ENCODE measurements at places on chromosomes 2 and 18.

- DNase-seq: no peak
These were observed 23.0 kb downstream of the SCN1A start for GRCh38 chr2:166104773-166105172.

DNA sequence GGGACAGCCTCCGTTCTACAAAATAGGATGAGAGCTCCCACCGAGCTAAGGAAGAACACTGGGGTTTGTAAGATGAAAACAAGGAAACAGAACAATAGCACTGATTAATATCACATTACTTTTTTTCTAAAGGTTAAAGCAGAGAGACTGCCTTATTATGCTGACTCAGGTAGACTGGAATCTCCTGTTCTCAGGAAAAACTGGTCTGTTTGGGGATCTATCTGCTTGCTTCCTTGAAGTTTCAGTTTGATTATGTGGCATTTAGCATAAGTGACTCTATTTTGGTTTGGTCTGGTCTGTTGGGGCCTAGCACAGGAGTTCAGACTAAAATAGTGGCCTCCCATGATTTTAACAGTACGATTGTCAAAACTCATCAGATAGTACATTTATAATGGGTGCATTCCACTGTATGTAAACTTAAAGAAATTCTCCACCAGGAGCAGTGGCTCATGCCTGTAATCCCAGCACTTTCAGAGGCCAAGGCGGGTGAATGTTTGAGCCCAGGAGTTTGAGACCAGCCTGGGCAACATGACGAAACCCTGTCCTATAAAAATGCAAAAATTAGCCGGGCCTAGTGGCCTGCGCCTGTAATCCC, 64.1 kb upstream of the NDUFV2 start:
- no peak for DNase-seq

GRCh38 chr2:105546628-105546974, 147.8 kb upstream of the FHL2 start:
- DNase-seq: no peak

DNA sequence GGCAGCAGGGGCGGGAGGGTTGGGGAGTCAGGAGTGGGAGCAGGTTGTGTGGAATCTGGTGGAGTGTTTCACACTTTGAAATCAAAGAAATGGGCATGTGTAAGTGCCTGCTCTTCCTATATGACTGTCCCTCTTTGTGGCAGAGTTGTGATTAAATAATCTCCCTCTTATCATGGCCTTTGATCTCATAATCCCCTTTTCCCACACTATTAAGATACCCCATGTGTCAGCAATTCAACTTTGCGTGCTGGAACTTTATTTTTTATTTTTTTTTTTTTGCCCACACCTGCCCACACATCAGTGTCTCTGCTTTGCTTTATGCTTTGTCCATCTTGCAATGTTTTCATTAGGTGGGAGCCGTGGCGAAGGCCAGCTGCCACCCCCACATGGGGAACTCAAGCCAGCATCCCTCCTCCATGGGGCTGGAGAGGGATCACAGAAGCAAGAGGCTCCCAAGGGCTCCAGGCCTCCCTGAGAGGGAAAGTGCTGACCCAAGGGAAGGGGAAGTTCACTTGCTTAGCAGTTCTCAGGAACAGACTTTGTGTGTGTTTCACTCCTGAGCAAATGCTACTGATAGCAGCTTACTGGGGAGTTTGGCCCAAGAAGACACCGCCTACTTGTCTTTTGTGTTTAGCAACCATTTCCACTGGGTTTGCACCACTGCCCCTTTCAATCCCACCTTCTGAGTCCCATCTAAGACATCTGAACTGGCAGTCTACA, 243.4 kb downstream of the BCL11A start:
- DNase-seq: no peak

GRCh38 chr18:49619801-49620200, 57.9 kb downstream of the LIPG start:
- DNase-seq: peak; percentile 5

DNA sequence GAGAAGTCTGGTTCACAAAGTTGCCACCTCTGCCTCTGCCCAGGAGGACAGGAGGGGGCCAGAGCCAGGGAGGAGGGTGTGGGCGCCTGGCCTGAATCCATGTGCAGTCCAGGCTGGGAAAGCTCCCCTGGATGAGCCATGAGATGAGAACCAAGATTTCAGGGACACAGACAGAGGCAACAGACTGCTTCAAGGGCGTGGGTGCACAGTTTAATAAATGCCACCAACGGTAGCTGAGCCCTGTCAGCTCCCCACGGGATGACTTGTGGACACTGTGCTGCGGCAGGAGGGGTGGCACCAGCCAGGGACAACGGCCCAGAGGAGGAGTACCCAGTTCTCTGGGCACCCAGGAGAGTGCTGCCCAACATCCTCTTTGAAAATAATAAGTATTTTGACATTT, 15.2 kb downstream of the CAPG start:
- DNase-seq: no peak

GRCh38 chr18:78692105-78692504, 287.5 kb upstream of the SALL3 start:
- no peak for DNase-seq

GRCh38 chr2:27243391-27244130, 19.3 kb downstream of the SLC30A3 start:
- DNase-seq: no peak

GRCh38 chr2:197985029-197985638, 180.7 kb downstream of the PLCL1 start:
- DNase-seq: no peak

DNA sequence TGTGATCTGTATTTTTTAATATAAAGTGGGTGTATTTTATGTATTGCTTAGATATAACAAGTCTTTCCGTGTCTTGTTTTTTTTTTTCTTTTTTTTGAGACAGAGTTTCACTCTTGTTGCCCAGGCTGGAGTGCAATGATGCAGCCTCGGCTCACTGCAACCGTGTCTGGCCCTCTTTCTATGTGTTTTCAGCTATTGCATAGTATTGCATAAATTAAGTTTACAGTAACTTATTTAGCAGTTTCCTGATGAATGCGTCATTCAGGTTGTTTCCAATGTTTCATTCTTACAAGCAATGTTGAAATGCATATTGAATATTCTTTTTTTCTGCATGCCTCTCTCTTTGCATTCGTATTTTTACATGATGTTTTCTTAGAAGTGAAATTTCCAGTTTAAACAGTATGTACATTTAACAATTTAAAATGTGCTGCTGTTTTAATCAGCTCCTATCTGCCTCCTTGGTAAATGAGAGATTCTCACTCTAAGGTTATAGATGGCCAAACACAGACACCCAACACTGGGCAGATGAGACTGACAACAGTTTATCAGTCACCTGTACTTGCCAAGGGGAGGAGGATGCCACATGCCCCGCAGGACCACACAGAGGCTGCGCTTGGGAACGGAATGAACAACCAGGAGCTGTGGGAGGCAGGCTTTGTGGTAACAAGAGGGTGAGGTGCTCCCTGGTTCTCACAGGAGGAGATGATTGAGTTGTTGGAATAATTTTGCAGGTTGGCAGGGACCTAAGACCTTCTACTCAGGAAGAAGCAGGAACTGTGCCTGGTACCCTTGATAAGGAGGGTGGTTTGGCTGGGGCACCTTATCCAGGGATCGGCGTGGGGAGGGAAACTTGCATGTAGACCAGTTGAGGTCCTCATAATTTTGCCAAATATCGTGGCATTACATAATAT, 7.5 kb downstream of the SLC9A4 start:
- no peak for DNase-seq

DNA sequence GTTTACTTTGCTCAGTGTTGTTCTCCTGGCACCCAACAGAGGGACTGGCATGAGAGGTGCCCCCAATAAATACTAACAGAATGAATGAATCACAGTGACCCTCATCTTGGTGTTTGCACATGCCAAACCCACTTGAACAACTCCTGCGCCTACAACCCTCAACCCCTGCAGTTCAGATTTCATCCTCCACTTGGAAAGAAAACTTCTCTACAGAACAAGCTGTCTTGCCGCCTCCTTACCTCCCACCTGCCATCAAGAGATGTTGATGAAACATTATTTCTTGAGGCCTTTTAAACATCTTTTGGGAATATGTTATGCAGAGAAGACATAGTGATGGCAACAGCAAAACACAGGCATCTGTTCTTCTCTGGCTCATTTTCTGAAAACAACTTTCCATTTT, 216.0 kb upstream of the SH3BP4 start:
- DNase-seq: no peak

- DNase-seq: no peak
These were observed 20.4 kb downstream of the TTR start for GRCh38 chr18:31612124-31612523.

GRCh38 chr2:159091976-159092375, 123.5 kb downstream of the TANC1 start:
- no peak for DNase-seq

- peak; percentile 73 for DNase-seq
These were observed 116.8 kb upstream of the PKDCC start for GRCh38 chr2:41930807-41931566.

GRCh38 chr2:177397481-177398289, 5.1 kb downstream of the AGPS start:
- peak; percentile 10 for DNase-seq

DNA sequence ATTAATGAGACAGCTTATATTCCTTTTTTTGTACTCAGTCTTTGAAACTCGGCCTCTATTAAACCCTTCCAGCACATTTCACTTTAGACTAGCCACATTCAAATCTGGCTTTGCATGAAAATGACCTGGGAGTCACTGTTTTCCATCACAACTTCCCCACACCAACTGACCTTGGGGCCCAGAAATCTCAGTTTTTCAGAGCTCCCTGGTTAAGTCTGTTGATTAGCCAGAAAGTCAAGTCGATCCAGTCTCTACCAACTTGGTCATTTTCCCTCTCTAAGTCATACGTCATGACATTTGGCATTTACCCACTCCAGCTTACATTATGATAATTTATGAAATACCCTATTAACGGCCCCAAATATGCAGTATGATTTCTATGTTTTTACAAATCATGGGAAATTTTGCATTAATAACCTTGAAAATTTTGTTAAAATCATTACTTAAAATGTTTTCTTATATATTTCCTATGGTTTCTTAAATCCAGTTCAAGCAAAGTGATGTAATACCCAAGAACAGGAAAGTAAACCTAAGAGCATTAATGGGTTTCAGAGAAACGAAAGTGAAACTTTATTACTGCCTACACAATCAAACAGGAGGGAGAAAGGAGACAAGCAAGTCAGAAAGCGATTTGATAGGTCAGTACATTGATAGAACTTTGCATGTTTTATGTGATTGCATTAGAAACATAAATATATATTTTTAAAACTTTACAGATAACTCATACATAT, 77.1 kb downstream of the SPATS2L start:
- DNase-seq: peak; percentile 60

DNA sequence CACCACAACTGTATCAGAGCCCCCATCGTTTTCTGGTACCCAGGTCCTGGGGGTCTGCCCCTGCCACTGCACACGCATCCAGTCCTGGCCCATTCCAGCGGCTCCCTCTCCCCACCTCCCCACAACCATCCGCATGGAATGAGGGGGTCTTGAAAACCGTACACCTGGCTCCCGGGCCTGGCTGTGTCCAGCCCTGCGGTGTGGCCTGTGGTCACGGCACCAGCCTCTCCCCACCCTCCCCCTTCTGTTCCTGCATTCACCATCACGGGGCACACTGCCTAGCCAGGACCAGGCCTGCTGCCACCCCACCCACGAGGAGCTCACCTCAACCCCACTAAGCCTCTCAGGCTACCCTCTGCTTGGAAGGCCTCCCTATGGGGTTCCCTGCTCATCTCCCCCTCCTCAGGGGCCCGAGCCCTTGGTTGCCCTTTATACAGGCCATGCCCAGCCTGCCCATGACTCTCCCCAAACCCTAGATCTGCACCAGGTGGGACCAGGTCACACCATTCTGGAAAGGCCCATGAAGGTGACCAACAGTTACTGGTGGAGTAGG, 11.4 kb downstream of the GPR35 start:
- no peak for DNase-seq

DNA sequence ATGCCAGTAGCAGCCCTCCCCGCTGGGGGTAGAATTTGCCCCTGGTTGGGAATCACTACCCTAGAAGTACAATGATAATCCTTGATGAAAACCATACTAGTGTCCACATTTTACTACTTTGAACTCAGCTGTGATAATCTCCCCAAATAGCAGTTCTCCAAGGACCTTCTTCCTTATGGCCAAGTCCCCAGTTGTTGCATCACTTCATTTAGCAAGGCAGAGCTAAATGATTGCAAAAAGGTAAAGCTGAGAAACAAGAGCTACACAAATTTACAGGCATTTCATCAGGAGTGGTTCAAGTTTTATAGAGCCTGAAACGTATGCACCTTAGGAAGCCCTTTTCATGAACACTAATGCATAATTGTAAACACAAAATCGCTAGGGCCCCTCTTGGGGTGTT, 44.9 kb upstream of the REL start:
- no peak for DNase-seq

DNA sequence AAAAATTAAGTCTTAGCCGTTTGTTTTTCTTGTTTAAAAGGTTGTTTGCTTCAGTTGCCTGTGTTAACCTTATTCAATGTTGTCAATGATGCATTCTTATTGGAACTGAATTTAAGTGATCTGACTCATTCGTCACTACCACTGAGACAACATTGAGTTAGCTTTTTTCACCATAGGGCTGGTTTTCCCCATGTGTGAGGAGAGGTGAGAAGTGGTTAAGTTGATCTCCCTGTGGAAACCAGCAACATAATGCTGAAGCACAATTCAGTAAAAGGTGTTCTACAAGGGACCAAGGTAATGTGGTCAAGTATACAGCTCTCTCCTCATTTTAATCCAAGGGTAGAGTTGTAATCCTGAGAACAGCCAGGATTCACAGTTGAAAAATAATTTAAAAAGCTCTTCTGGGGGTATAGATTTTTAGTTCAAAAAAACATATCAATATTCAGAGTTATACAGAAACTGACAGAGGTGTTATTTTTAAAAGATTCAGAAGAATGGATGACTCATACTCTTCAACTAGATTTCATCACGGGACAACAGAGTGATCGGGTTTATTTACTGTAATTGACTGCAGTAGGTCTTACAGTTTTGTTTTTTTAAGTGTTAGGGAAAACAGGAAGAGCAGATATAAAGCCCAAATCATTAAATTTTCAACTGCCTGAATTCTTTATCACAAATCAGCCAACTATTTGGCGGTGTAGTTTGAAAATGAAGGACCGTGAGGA, 12.6 kb downstream of the NOP58 start:
- DNase-seq: no peak

DNA sequence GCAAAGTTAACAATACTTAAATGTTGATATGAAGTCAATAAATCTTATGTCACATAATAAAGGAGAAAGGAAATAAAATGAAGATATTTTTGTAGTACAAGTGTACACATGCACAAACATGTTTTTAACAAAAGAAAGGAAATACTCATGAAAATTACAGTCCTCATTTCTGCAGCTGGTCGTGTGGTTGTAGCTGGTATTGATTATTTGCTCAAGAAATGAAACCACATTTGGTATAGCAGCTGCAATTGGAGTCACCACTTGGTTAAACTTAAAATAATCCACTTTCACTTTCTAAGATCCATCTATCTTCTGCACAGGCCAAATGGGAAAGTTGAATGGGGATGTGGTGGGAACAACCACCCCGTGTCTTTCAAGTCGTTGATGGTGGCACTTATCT, 580.5 kb upstream of the NRXN1 start:
- no peak for DNase-seq

GRCh38 chr2:144381716-144382115, 138.2 kb downstream of the ZEB2 start:
- no peak for DNase-seq
